Umbilical cord (tissue), 2 donors: ENCODE measurements at places on chromosomes 5 and 9. TPM values are rescaled to one million over a fixed set of nuclear protein-coding genes. Genes with fewer than 3 reads are reported as not detected.

GRCh38 chr5:135448071-135448739 is 1.1 kb upstream of the DCANP1 start:
- no peak for DNase-seq

GRCh38 chr5:159975462-159976019 is 33.4 kb upstream of the TTC1 start:
- DNase-seq = peak; percentile 15

GRCh38 chr9:127455324-127455992 is 4.1 kb downstream of the LRSAM1 start:
- no peak for DNase-seq

DNA sequence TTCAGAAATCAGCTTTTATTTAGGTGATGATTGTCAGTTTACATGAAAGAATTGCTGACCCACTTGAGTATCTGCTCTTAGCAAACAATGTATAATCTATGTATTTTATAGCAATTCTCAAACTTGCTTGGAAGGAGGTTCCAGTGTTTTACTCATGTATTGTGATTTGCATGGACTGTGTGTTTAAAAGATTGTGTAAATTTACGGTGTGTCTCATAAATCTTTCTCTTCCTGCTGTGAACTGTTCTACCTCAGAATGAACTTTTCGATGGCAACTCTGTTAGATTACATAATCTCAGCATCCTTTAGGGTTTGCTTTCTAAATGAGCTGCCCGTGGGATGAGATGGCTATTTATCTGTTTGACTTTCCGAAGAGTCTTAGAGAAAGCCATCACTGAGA is 122.5 kb downstream of the MEF2C start:
- DNase-seq = no peak

Gene SPATA6L
- 4.3 TPM for total RNA-seq

DNA sequence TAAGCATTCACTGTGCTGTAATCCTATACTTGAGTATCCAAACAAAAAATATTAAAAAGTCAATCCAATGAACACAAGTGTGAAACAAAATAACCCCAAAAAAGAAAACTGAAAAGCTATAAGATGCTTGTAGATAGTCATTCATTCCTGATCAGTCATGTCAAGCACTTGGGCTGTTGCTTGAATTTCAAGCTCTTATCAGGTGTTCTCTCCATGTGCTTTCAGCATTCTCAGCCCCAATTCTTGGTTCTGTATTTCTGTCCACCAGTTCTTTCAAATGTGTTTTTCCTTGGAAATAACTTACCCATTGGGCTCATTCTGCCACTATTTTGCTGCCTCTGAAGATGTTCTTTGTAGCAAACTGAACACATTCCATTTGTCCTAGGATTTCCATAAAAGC is 4.7 kb downstream of the ZFAND5 start:
- no peak for DNase-seq
